NCI-H1436 (cell line): ENCODE measurements at places on chromosomes 2 and 18.

DNA sequence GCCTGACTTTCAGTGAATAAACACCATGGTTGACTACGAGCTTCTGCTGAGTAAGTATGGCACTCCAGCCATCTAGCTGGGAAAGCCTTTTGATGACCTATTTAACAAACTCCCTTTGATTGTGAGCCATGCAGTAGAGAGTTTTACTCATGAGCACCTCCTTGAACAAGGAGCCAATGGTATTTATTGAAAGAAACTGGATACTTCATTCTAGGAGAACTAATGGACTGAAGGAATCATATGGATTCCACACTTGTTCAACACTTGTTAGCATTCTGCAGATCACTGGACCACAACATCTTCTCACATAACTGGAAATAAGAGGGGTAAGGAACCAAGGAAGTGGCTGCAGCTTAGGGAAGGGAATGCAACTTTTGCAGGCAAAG, 320.9 kb upstream of the ETAA1 start:
- DNase-seq, result no peak

- no peak for DNase-seq
These were observed 57.9 kb downstream of the SPIRE1 start for GRCh38 chr18:12599966-12600365.

DNA sequence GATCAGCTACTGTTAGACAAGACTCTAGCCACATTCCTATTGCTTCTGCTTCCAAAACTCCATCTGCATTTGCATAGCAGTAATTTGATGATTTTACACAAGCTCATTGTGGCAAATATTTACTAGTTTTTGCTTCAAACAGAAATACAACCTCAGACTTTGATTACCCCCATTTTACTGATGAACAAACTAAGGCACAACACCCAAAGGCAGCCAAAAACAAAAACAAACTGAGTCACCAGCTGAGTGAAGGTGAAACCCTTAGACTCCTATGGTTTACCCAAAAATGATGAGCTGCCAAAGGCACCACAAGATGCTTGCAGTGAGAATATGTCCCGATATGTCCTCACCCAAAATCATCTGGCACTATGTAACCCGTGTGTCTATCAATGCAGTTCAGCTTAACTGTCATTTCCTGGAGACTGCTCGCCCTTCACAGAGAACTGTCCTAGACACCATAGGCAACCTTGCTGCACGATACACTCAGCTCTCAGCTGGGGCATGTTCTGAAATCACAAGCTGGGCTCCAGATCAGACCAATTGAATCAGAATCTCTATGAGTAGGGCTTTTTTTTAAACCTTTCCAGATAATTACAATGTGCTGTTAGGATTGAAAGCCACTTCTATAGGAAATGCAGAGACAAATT, 4.1 kb upstream of the EVA1A start:
- DNase-seq, result no peak

DNA sequence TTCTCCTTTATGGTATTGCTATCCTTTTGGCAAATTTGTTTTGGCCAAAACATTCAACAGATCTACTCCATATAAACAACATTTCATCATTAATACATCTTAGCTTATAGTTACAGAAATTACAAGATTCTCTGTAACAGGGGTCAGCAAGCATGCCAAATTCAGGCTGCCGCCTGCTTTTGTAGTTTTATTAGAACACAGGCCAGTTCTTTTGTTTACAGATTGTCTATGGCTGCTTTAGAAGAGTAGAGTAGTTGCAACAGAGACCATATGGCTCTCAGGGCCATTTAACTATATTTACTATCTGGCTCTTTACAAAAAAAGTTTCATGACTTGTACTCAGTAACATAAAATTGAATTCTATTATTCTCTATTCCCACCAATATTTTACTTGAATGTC, 53.9 kb downstream of the LNPK start:
- DNase-seq, result no peak

GRCh38 chr2:226030369-226030768, 630.9 kb downstream of the NYAP2 start:
- DNase-seq, result no peak

- no peak for DNase-seq
These were observed 4.9 kb upstream of the COL3A1 start for GRCh38 chr2:188969236-188969635.

DNA sequence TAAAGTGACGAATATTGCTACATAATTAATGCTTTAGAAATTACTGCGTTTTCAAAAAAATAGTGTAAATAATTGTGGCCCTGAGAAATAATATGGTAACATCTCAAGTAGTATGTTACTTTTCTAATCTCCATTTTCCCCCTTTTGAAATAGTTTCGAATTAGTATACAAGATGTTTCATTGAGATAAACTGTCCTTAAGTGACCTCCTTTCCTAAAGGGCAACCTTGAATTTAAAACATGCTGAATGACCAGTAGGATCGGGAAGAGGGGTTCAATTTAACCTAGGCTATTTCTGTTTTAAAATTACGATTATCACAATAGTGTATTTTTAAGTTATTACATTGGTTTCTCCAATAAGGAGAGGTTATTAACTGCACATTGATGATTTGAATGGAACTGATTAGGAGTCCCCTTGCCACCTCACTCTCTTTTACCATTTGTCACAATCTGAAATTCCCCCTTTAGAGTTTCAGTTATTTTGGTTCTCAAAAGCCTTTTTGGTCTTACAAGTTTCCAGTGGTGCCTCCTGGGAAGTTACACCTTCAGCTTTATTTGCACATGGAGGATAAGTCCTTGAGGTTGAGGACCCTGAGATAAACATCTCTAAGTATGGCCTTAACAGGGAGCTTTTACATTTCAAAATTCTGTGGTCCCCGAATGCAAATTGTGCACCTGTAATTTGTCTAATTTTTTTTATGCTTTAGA, 2.3 kb downstream of the ACTR3 start:
- no peak for DNase-seq

GRCh38 chr2:200306931-200307723, 634 bp downstream of the SPATS2L start:
- no peak for DNase-seq

- no peak for DNase-seq
These were observed 89.2 kb downstream of the ZBTB7C start for GRCh38 chr18:48319801-48320638.

- no peak for DNase-seq
These were observed 177.9 kb downstream of the DNAH6 start for GRCh38 chr2:84694088-84694622.

DNA sequence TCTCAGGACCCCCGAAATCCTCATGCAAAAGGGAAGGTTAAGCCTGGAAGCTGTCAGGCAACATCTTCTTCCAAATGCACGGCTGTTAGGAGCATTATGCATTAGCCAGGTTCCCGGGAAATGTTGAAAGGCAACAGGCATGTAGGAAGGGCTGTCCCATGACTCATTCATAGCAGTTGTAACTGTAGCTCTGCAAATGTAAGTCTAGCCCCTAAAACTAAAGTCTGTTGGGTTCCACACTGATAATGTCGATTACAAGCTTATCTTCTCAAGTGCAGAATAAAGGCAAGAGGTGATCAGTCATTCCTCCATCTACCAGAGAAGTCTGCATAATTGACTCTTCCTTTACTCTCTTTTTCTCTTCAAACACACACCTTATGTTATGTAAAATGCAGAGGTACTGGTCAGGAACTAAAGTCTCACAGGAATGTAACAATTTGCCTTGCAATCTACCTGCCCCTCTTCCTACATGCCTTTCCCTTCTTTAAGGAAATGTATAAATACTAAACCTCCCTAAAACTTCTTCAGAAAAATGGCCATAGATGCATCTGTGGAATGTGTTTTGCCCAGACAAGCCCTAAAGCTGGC, 99.8 kb downstream of the AKAIN1 start:
- DNase-seq, result no peak

GRCh38 chr2:37168217-37168981, 11.6 kb upstream of the EIF2AK2 start:
- DNase-seq, result no peak

DNA sequence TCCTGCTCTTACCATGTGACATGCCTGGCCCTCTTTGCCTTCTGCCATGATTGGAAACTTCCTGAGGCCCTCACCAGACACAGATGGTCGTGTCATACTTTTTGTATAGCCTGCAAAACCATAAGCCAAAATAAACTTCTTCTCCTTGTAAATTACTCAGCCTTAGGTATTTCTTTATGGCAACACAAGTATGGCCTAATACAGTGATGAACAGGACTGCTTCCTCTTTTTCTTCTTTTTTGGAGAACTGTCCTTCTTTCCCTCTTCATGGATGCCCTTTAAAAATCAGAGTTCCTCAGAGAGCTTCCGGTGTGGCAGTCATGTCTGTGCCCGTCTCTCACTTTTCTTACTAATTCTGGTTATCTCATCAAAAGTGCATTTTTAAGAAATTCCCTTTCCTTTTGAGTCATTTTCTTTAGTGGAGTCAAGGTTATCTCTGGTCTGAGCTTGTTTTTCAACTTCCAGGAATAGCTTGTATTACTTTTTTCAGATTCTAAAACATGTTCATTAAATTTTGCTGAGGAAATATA, 9.2 kb upstream of the IL1A start:
- no peak for DNase-seq

- DNase-seq, result no peak
These were observed 92.9 kb upstream of the SLC14A2 start for GRCh38 chr18:45522371-45522770.

DNA sequence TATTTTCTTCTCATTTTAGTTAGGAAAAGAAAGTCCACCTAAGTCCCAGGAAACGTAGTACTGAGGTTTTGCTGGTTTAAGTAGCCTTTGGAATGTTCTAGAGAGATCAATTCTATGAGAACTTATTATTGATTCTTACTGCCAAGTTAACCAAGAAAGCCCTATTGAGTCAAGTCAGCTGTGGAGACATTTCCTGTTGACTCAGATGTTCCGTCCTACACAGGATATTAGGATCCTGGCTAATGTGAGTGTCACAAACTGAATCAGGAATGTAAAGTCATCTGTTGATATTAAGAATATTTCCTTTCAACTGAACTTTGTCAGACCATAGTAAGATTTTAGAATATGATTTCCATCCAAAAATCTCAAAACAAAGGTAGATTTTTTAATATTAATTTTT, 654.3 kb downstream of the LRRTM4 start:
- DNase-seq, result no peak

GRCh38 chr18:10100941-10101701, 187.3 kb downstream of the VAPA start:
- DNase-seq, result no peak
